Activated CD4-positive, CD25-positive, alpha-beta regulatory T cell treated with anti-CD3 and anti-CD28 coated beads, Interleukin-2, amount 50 U/mL, for 16 hours (primary cell): ENCODE measurements at places on chromosomes 5 and 9.
A peak's percentile ranks its signal among the peaks of the same experiment; 100 is the strongest.

- no peak for DNase-seq
These were observed 113.2 kb downstream of the JAKMIP2 start for GRCh38 chr5:147669169-147669869.

DNA sequence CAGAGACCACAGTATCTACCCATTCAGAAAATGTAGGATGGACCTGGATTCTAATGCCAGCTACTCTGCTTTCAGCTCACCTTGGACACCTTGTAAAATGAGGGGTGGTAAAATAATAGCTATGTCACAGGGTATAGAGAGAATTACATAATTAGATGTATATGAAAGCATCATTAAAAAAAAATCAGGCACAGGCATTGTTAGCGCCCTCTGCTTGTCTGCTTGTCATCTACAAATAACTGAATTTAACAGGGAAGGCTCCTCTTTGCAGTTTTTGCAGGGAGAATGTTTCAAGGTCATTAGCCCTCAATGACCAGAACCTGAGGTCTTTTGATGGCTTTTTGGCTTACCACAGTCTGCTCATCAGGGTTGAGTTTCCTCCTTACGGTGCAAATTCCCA is 58.0 kb downstream of the GPR21 start:
- DNase-seq = no peak

DNA sequence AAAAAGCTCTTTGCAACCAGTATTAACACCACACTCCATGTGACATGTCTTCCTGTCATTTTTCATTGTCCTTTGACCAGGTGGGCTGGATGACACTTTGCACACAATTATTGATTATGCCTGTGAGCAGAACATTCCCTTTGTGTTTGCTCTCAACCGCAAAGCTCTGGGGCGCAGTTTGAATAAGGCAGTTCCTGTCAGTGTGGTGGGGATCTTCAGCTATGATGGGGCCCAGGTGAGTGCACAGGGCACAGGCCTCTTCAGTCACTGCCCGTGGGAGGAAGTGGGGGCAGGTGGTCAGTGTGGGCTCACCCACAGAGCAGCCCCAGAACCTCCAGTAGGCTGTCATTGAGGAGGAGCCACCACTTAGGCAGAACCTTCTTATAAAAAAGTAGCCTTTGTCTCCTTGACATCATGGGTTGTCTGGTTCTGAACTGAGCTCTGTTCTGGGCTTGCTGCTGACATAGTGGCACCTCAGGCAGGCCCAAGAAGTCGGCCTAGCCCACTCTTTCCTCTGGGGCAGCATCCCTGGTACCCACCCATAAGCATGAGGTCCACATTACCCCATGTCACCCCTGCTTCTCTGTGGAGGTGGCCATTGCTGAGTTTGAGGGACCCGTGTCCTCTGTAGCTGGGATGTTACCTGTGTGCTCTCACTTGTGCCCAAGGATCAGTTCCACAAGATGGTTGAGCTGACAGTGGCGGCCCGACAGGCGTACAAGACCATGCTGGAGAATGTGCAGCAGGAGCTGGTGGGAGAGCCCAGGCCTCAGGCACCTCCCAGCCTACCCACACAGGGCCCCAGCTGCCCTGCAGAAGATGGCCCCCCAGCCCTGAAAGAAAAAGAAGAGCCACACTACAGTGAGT is 39.3 kb downstream of the SECISBP2 start:
- no peak for DNase-seq

GRCh38 chr9:33795281-33795680 is at the start of gene PRSS3:
Gene PRSS3, plus strand, starts transcription at chr9:33795561. Its CDS starts 13 bp downstream, at chr9:33795574.
- DNase-seq = no peak

DNA sequence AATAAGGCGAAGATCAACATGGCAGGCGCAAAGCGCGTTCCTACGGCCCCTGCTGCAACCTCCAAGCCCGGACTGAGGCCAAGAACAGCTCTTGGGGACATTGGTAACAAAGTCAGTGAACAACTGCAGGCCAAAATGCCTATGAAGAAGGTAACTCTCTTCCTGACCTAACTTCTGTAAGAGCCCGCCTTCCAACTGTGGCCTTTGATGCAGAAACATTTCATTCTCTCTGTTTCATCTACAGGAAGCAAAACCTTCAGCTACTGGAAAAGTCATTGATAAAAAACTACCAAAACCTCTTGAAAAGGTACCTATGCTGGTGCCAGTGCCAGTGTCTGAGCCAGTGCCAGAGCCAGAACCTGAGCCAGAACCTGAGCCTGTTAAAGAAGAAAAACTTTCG is 979 bp downstream of the CCNB1 start:
- no peak for DNase-seq

DNA sequence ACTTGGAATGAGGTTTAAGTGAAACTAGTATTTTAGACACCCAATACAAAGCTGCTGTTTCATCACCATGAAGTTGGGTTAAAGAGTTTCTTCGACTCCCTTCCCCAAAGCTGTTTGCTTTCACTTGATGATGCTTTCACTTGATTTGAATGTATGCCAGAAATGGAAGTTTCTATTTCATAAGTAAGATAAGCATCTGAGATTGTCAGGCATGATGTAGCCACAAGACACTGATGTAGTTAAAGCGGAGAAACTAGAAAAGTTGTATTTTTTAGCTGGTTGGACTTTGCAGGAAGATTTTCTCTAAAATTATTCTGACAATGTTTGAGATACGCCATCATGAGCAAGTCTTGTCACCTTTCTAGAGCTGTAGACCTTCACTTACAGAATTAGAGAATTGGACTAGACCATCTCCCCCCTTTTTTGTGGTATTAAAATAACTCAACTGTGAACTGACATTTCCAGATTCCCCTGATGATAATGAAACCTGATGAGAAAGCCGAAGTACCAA is 20.0 kb downstream of the MOCS2 start:
- DNase-seq = no peak

- no peak for DNase-seq
These were observed 14.9 kb downstream of the RASGRF2 start for GRCh38 chr5:80975065-80975464.

DNA sequence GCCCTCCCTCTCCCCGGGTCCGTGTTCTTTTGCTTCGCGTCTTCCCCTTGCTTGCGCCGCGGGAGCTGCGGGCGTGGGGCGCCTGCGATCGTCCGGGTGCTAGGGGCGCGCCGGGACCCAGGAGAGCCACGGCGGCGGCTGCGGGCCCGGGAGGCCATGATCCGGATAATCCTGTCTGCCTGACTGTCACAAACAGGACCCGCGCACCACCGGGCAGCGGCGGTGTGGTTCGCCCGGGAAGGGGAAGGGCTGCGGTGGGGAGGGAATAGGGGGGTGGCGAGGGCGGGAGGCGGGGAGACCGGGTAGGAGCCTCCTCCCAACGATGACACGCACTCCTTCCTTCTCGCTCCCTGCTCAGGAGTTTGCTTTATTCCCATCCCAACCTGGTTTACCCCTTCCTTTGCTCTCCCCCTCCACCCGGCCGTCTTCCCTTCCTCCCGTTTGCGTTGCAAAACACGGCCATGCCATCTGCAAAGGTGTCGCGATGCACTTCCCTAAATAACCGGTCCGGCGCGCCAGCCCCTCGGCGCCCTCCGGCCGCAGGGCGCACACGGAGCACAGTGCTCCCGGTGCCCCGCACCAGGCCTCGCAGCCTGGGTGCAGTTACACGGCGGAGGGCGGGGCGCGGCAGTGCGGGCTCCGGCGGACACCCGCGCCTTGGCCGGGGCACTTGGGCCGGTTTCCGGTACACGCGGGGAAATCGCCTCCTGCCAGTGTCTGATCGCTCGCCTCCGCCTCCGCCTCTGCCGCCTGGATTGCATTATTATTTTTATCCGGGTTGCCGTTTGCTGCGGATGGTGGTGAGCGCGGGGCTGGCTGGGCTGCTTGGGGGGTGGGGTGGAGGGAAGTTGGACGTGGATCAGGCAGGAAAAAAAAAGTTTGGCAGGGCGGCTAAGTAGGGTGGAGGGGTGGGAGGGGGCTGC is 1.5 kb downstream of the SMARCA2 start:
- DNase-seq = peak; percentile 39

GRCh38 chr5:146321571-146321970 is 17.1 kb upstream of the POU4F3 start:
- no peak for DNase-seq

DNA sequence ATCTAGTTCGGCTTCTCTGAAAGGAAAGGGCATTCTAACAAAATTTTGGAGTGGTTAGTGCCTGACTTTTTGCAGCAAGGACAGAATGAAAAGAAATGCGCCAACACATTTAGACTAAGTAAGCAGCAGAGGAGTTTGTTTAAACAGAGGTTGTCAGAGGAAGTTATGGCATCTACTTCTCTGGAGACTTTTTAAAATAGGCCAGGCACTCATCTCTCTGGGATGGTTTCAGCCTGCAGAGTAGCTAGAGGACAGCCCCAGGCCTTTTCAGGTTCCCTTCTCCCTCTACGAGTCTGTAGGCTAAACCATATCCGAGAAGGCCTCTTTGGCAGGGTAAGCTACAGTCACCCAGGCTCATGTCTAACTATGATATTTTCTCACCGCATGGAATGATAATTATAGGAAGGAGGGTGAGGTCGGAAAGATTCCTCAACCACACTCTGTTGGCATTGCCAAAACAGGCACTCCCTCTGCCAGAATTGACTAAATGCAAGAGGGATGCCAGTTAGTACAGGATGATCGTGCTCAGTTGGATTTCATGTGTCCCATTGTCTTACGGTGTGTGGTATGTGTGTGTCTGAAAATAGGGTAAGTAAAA is 1.4 kb upstream of the CTXN3 start:
- no peak for DNase-seq

DNA sequence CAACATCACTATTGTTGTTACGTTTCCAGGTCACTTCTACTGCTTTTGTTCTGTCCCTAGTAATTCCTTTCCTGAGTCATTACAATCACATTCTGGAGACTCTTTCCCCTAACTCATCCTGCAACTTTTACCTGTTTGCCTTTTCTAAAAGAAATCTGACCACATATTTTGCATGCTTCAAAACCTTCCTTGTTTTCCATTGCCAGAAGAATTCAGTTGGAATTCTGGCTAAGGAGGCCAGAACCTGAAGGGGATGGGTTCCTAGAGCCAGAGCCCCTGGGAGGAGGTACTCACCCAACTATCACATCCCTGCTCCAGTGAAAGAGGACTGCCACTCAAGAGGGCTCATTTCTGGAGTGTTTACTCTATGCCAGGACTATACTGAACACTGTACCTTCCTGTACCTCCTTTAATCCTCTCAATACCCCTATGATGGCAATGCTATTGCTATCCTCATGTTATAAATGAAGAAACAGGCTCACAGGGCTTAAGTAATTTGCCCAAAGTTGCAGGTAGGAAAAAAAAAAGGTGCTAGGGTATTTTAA is 42.8 kb upstream of the MAST4 start:
- no peak for DNase-seq

GRCh38 chr5:166594567-166594966 is 1696.9 kb upstream of the WWC1 start:
- DNase-seq = no peak

DNA sequence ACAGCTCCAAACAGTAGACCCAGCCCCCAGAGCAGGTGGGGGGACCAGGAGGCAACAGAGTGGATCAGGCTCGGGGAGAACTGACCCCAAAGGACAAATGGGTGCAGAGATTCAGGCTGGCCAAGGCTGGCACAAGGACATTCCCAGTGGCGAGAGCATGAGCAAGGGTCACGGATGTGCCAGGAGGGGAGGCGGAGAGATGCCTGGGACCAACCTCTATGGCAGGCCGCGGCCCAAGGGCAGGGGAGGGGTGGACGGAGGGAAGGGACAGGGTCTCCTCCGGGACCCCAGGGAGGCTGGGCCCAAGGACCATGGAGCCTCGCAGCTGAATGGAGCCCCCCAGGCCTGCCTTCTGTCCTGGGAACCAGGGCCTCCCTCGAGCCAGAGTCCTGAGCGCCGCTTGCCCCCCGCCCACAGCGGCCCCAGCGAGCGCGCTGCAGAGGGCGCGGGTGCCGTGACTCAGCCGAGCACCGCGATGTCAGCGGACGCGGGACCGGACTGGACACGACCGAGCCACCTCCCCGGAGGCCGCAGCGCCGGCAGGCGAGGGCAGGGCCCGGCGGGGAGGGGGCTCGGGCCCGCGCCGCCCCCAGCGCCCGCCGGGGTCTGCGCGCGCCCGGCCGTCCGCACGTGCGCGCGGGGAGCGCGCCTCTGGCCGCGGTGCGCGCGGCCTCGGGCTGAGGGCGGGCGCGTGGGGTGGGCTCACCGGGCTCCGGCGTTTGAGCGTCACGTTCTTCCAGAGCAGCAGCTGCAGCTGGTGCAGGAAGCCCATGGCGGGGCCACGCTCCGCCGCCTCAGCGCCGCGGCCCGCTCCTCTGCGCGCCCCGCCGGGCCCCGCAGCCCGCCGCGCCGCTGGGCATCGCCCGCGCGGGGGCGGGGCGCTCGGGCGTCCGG is at the start of gene ABCA2:
Gene ABCA2 (minus strand): TSS at position 869 of the 894 bp plus-strand sequence. CDS start 97 bp downstream, at position 772.
- DNase-seq = no peak

GRCh38 chr5:67793418-67793817 is 422.1 kb upstream of the PIK3R1 start:
- no peak for DNase-seq

GRCh38 chr5:76104027-76104426 is 20.8 kb downstream of the SV2C start:
- no peak for DNase-seq

DNA sequence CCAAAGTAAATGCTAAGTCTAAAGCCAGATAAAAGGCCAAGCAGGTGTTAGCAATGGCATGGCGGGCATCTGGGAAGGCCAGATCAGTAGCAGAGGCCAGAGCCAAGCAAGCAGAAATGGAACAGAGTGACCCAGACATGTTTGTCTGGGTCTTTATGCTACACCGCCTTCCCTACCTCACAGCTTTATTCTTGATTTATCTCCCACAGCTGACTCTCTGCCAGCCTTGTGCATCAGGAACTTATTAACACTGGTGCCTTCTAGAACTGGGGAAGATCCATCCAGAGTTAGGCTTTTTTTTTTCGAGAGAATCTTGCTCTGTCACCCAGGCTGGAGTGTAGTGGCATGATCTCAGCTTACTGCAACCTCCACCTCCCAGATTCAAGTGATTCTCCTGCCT is 112.5 kb upstream of the SLC44A1 start:
- DNase-seq = no peak

DNA sequence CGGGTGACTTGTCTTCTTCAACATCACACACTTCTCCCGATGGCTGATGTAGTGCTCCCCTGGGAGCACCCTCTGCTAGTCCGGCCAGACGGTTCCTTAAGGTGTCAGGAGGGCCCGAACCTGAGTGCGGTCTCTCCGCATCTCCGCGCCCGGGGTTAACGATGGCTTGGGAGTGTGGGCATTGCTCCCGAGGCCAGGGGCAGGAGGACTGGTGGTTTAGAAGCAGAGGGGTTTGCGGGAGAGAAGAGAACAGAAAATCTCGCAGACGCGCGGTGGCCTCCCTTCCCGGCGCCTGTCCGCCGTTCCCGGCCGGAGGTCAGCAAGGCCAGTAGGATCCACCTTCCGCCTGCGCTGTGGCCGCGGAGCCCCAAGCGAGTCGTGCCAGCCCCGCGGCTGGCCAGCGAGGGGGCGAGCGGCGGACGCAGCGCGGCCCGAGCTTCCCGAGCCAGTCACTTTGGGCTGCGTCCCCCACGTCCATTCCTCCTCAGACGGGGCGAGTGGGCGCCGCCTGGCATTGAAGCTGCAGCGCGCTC is 700 bp downstream of the CDO1 start:
- no peak for DNase-seq

GRCh38 chr5:36894954-36895353 is 18.4 kb downstream of the NIPBL start:
- DNase-seq = no peak

GRCh38 chr5:176676361-176676824 is 29.1 kb downstream of the TSPAN17 start:
- DNase-seq = no peak
